Urothelium cell line (cell line): ENCODE measurements at places on chromosomes 13 and 19.

DNA sequence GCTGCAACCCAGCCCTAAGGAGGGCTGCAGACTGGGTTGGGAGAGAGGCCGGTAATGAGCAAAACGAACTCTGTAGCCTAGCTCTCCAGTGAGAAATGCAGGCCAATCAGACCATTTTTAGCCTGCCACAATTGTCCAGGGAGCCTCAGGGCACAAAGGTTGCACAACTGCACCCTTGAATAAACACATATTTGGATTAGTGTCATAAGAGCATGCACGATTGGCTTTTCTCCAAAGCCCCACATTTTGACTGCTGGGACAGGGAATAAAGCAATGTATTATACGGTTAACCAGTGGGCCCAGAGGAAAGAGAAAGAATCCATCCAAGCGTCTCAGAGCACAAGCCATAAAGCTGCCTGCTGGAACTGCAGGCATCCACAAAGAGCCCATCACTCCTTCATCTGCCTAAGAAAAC is 729.4 kb upstream of the SGCG start:
- no peak for DNase-seq

GRCh38 chr13:76768384-76768783 is 117.8 kb downstream of the KCTD12 start:
- no peak for DNase-seq

- no peak for DNase-seq
Measured at GRCh38 chr13:27193496-27193895, 21.9 kb upstream of the USP12 start.

- no peak for DNase-seq
Measured at GRCh38 chr19:14107581-14108461, 9.7 kb downstream of the PRKACA start.

GRCh38 chr13:44232774-44233173 is 140.8 kb upstream of the SERP2 start:
- DNase-seq: no peak

GRCh38 chr19:14410091-14411051 is 8.8 kb downstream of the DDX39A start:
- no peak for DNase-seq

GRCh38 chr19:38980583-38981374 is 5.2 kb upstream of the FBXO17 start:
- no peak for DNase-seq

GRCh38 chr19:35644987-35645679 is 3.0 kb upstream of the COX6B1 start:
- no peak for DNase-seq

DNA sequence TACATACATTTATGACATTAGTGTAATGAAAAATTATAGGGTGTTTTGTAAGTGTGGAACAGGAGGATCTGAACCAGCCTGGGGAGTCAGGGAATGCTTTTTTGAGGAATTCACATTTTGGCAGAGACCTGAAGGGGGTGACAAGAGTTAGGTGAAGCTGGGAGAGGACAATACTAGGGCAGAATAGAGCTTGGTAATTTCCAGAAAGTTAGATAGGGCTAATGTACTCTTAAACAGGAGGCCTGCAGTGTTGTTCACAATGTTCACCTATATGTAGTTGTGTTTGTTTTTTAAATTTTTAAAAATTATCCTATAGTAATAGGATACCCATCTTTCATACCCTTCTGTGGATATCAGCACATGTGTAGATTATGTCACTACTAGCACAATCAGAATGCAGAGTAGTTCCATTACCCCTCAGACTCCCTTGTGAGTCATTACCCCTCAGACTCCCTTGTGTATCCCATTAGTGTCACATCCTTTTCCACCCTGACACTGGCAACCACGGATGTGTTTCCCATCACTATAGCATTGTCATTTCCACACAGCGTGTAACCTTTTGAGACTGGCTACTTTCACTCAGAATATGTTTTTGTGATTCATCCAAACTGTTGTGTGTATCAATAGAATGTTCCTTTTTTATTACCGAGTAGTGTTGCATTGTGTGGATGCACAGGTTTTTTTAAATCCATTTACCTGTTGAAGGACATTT is 43.1 kb downstream of the PCCA start:
- peak; percentile 81 for DNase-seq

- DNase-seq: no peak
Measured at GRCh38 chr13:40996426-40997092, 22.6 kb downstream of the ELF1 start.

DNA sequence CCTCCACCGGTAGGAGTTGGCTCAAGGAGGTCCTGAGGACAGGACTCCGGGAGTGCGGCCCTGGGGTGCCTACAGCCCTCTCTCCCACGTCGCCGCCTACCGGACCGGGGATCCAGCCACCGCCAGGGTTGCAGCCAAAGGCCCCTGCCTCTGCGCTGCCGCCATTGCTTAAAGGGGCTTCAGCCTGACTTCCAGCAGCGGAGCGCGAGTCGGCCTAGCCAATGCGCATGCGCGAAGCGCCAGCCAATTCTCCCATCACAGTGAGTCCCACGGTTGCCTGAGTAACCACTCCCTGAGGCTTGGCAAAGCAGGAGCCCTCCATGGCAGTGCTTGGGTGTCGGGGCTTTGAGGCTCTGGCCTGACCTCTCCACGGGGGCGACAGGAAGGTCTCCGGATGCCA is 21.5 kb upstream of the ZNF420 start:
- no peak for DNase-seq

- no peak for DNase-seq
Measured at GRCh38 chr13:64274481-64275217, 2859.0 kb upstream of the PCDH20 start.

DNA sequence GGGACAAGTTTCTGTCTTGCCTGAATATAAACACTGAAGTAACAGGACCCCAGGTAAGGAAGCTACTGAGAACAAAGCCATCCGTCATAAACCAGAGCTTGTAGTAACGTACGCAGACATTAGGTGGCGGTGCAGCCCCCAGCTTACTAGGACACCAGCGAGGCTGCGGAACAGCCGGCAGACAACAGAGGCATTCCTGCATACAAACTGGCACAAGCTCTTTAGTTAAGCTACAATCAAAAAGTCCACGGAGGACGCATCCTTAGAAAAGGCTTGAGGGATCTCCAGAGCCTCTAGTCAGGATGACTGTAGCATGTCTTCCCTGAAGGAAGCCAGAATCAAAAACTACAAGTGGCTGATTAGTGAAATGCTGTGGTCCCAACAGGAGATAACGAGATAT is 26.2 kb downstream of the ZNF160 start:
- peak; percentile 13 for DNase-seq

DNA sequence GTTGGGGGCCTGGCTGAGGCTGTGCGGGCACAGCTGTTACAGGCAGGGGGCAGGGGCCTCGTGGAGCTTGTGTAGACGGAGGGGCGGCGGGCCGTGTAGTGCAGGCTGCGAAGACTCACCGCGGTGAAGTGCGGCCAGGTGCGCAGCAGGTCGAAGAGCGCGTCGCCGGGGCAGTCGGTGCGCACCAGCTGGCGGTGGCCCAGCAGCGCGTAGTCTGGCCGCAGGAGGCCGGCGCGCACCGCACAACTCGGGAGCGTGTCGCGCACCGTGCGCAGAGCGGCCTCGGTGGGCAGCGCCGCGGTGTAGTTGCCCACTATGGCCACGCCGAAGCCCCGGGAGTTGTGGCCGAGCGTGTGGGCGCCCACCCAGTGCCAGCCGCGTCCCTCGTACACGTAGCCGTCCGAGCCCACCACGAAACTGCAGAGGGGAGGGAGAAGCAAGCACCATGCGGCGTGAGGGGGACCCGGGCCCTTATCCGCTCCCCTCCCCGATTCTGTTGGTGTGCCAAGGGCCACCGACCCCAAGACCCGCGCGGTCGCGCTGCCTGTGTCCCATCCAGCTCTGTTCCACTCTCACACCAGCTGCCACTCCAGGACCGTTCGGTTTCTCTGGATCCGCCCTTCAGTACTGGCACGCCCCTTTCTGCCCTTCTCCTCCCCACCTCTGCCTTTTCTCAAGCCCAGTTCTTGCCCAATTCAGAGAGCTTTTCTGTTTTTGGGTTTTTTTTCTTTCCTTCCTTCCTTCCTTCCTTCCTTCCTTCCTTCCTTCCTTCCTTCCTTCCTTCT is 5.4 kb upstream of the RASAL3 start:
- DNase-seq: no peak

DNA sequence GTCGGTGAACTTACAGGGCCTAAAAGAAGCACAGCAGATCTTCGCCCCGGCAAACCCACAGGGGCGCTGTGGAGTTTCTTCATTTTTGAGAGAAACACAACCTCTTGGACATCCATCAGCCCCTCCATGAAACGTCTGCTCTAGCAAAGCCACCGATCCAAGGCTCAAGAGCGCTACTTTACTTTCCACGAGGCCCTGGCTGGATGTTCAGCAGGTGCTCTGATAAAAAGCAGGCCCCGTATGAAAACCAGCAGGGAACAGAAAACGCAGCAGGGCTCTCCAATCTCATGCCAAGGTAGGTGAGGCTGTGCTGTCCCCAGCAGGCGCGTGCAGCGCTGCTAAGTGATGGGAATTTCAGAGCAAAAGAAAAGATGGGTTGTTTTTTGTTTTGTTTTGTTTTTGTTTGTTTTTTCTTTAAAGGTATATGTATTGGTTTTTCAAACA is 86.7 kb downstream of the IRS2 start:
- DNase-seq: no peak

GRCh38 chr13:51697181-51697580 is 106.8 kb downstream of the DHRS12 start:
- no peak for DNase-seq

- peak; percentile 20 for DNase-seq
Measured at GRCh38 chr19:52527956-52528351, 486 bp downstream of the ZNF808 start.

- DNase-seq: no peak
Measured at GRCh38 chr19:35281303-35281702, 1.0 kb upstream of the HAMP start.

DNA sequence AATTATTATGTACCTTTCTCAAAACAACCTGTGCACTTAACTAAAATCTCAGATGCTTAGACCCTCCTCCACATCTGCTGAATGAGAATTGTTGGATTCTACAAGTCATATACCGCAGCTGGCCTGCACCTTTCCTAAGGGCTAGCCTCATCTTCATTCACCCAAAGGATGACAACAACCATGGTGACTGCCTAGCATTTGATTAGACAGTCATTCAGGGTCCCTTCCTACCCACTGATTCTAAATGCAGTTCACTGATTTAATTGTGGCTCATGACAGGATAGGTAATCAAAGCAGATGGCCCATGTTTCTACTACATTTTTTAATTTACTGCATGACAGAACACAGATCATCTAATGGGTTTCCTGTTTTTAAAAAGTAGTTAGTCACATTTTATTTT is 551.9 kb upstream of the SLC10A2 start:
- DNase-seq: no peak

- no peak for DNase-seq
Measured at GRCh38 chr19:12098040-12098439, 33.5 kb downstream of the ZNF844 start.

GRCh38 chr13:77316430-77316829 is 10.5 kb downstream of the MYCBP2 start:
- no peak for DNase-seq

GRCh38 chr13:77465603-77466195 is 69.8 kb upstream of the SCEL start:
- no peak for DNase-seq

DNA sequence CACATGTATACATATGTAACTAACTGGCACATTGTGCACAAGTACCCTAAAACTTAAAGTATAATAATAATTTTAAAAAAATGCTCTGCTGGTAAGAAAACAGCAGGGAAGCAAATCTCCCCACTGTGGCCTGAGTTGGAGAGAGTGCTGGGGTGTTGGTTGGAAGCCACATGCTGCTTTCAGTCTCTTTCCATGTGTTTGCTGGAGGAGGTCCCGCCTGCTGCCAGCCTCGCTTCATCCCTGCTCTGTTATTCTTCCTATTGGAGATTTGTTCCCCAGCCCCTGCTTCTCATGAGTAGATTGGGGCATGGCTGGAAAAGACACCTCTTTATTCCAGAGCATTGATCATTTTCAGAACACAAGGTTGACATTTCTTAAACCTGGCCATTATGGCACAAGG is 230.5 kb downstream of the FGF9 start:
- DNase-seq: no peak

GRCh38 chr19:49513746-49514118 is 1.3 kb downstream of the FCGRT start:
- DNase-seq: no peak

- no peak for DNase-seq
Measured at GRCh38 chr19:14478113-14478545, 3.0 kb upstream of the PTGER1 start.

DNA sequence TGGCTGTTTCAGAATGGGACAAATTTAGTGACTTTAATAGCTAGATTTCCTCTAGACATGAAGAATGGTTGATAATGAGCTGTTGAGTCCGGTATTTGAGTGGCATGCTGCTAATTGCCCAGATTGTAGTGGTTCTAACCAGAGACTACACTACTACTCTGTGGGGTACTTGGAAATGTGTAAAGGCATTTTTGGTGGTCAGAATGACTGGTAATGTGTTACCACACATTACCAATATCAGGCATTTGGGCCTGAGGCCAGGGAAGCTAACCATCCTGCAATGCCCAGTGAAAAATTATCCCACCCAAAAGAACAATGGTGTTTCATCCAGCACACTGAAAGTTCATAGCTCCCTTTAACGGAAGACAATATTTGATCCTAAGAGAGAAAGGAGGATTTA is 17.5 kb upstream of the N4BP2L1 start:
- DNase-seq: no peak

- peak; percentile 53 for DNase-seq
Measured at GRCh38 chr19:4576016-4576933, 16.8 kb upstream of the SEMA6B start.

DNA sequence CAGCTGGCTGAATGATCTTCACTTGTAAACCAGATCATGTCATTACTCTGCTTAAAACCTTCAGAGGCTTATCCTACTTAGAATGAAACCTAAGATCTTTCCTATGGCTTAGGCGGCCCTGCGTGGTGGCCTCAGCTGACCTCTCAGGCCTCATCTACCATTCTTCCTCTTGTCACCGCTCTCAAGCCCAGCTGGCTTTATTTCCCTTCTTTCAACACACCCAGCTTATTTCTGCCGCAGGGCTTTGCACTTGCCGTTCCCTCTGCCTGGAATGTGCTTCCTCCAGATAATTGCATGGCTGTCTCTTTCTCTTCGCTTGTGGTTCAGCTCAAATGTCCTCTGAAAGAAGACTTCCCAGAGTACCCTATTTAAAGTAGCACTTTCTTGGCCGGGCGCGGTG is 3.6 kb upstream of the ASF1B start:
- DNase-seq: no peak

DNA sequence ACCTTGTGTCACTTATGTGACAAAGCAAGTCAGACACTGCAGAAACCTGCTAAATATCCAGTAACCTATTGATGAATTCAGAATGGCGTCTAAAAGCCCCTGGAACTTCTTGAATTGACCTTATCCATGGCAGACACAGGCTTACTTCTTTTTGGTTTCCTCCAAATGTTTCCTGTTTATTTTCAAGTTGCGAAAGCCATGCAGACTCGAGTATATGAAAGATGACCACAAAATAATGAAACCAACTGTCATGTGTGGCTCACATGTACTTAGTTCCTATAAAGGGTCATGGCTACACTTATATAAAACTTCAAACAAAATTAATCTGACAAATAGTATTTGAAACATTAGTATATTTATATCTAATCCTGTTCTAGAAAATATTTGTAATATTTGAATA is 113.1 kb upstream of the FNDC3A start:
- DNase-seq: no peak

GRCh38 chr19:45515807-45516401 is 8.6 kb downstream of the VASP start:
- no peak for DNase-seq
